ENCODE measurements at places on chromosomes 6 and 20. TPM values are rescaled to one million over a fixed set of nuclear protein-coding genes. Genes with fewer than 3 reads are reported as not detected.

DNA sequence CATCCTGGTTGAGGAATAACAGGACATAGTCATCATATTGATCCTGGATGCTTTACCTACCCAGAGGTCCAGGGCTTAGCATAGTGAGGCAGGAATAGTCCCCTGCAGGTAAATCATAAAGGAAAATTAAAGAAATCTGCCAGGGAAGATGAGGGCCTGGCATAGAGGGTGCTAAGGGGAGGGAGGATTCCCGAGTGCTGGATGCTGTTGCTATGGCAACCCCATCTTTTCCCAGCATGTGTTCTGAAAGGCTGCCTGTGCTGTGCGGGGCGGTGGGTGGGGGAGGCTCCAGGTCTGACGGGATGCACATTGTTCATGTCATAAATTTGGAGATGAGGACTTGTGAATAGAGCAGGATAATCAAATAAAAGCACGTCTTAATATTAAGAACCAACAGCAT, 212.6 kb upstream of the PCSK2 start:
- no peak overlapping the region for H3K27ac ChIP-seq
- no peaks in the 10 kb centered on the region for H3K27me3 ChIP-seq

- no peak overlapping the region for H3K27ac ChIP-seq
- peaks cover 3% of the 10 kb centered on the region for H3K27me3 ChIP-seq
- H3K4me1 ChIP-seq = no peaks in the 10 kb centered on the region
- no peak overlapping the region for H3K4me3 ChIP-seq
Measured at GRCh38 chr6:29465279-29465678, 8.3 kb downstream of the OR2H1 start.

DNA sequence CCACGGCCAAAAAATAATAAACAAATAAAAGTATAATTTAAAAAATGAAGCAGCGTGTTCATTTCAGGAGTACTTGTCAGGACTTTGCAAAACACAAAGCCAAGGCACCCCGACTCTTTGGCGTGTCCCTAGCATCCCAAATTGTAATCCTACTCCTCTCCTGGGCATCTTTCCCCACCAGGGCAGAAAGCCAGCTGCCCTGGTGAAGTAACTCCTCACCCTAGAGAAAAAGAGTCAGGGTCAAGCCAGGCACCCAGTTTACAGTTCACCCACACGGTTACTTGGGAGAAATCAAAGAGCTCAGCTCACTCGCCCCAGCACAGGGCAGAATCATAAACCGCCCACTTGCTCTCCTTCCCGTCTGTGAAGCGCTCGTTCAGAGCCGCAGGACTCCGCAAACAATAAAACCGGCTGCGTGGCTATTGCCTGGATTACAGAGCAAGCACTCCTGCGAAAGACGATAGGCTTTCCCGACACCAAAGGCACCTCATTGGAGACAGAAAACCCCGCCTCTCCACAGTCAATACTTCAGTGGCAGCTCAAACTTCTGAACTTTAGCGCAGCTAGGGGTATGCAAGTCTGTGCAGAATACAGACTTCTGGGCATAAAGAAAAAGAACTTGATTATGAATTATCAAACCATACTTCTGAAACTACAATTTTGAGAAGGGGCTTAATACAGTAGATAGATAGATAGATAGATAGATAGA, 73.0 kb upstream of the NHSL1 start:
- peak; percentile 95 for DNase-seq
- peak overlapping the region; percentile 91 for H3K27ac ChIP-seq
- H3K4me1 ChIP-seq = peaks cover 37% of the 10 kb centered on the region
- peaks cover 4% of the 10 kb centered on the region for H3K27me3 ChIP-seq
- H3K36me3 ChIP-seq = no peaks in the 10 kb centered on the region

- H3K27ac ChIP-seq = no peak overlapping the region
- no peak overlapping the region for H3K4me3 ChIP-seq
- no peaks in the 10 kb centered on the region for H3K27me3 ChIP-seq
- no peaks in the 10 kb centered on the region for H3K36me3 ChIP-seq
- H3K4me1 ChIP-seq = no peaks in the 10 kb centered on the region
Measured at GRCh38 chr6:5271926-5272325, 10.6 kb downstream of the FARS2 start.

GRCh38 chr6:170185175-170185978, 105.5 kb downstream of the DLL1 start:
- no peaks in the 10 kb centered on the region for H3K36me3 ChIP-seq
- H3K27ac ChIP-seq = no peak overlapping the region
- H3K4me1 ChIP-seq = no peaks in the 10 kb centered on the region
- H3K4me3 ChIP-seq = no peak overlapping the region
- H3K27me3 ChIP-seq = no peaks in the 10 kb centered on the region
- DNase-seq = no peak

- H3K27me3 ChIP-seq = no peaks in the 10 kb centered on the region
- H3K4me3 ChIP-seq = no peak overlapping the region
- no peak overlapping the region for H3K27ac ChIP-seq
- no peak for DNase-seq
- H3K4me1 ChIP-seq = no peaks in the 10 kb centered on the region
Measured at GRCh38 chr6:16595514-16596120, 165.6 kb downstream of the ATXN1 start.

DNA sequence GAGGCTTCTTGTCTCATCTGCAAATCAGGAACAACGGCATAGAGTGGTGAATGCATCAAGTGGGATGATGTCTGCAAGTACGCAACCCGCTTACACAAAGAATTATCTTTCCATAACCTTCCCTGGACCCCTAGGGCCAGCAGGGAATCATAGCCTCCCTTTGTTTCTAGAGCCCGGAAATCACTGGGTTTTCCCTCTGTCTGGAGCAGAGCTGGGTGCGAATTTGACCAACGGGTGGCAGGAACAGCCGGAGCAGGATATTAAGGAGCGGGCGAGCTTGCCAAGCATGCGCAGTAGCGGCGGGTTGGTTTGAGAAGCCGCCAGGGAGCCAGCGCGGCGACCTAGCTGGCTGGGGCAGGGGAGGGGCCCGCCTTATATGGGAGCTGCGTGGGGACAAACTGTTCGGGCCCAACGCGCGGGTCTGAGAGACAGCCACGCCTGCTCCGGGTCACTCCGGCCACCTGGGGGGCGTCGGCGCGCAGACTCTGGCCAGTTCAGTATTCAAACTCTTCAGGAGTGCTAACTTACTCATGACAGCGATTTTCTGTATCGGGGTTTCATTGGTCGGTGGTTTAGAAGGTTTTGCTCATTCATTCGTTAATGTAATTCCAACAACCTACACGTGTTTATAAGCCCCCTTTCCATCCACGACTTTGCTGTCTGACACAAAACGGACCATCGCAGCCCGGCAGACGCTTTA, 1.6 kb upstream of the KIF16B start:
- no peaks in the 10 kb centered on the region for H3K36me3 ChIP-seq
- peak overlapping the region; percentile 80 for H3K27ac ChIP-seq
- peak; percentile 92 for DNase-seq
- H3K27me3 ChIP-seq = no peaks in the 10 kb centered on the region
- H3K4me1 ChIP-seq = peaks cover 46% of the 10 kb centered on the region

DNA sequence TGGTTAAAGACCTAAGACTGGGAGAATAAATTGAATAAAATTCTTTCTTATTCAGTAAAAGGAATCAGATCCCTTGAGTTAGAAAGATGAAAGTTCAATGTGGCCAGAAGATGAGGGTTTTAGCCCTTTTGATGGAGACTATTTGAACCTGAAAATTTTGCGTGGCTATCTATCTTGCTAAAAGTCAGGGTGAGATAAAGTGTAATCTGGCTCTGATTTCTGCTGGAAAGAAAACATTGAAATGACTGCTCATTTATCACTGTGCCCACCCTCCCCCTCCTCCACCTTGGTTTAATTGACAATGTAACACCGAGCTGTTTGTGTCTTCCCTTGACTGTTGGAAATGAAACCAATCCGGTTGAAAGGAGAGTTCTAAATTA, 32.9 kb upstream of the TCF21 start:
- no peak overlapping the region for H3K4me3 ChIP-seq
- H3K36me3 ChIP-seq = no peaks in the 10 kb centered on the region
- peaks cover 28% of the 10 kb centered on the region for H3K27me3 ChIP-seq
- no peaks in the 10 kb centered on the region for H3K4me1 ChIP-seq

- no peak overlapping the region for H3K4me3 ChIP-seq
- peaks cover 16% of the 10 kb centered on the region for H3K4me1 ChIP-seq
- no peaks in the 10 kb centered on the region for H3K36me3 ChIP-seq
- peak overlapping the region; percentile 66 for H3K27ac ChIP-seq
- no peaks in the 10 kb centered on the region for H3K27me3 ChIP-seq
- peak; percentile 27 for DNase-seq
Measured at GRCh38 chr6:90369024-90369519, 72.4 kb upstream of the BACH2 start.

The EFCAB8 gene
- total RNA-seq = not detected

The ANKRD60 gene
- not detected for total RNA-seq

DNA sequence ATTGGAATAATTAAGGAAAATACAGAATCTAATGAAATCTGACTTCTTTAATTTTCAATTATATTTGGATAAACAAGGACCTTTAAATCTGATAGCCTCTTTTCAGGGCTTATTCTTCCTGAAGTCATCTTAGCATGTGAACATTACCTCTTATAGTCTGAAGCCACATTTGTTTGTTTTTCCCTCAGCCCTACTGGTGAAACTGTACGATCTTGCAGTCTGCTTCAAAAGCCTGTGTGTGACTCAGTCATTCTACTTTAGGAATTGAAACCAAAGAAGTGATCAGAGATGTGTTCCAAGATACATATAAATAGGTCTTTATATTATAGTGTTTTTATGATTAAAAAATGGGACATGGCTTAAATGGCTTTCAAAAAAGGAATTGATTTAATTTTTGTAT, 67.5 kb downstream of the MACROD2 start:
- no peak overlapping the region for H3K27ac ChIP-seq
- H3K27me3 ChIP-seq = no peaks in the 10 kb centered on the region
- H3K4me1 ChIP-seq = no peaks in the 10 kb centered on the region
- DNase-seq = peak; percentile 4

- no peaks in the 10 kb centered on the region for H3K36me3 ChIP-seq
- peaks cover 21% of the 10 kb centered on the region for H3K4me1 ChIP-seq
- H3K27me3 ChIP-seq = peaks cover 36% of the 10 kb centered on the region
- H3K4me3 ChIP-seq = peak overlapping the region; percentile 56
- H3K27ac ChIP-seq = no peak overlapping the region
- no peak for DNase-seq
Measured at GRCh38 chr6:83708546-83708969, 343 bp downstream of the SNAP91 start.

The MTO1 gene
- 3.2 TPM for total RNA-seq
